Stimulated activated CD4-positive, alpha-beta T cell treated with anti-CD3 and anti-CD28 coated beads, Interleukin-1b, Interleukin-23, amount 100 ng/mL, for 1 hour (primary cell): ENCODE measurements at places on chromosomes 5 and 9.

GRCh38 chr9:6968271-6968670 is 210.5 kb downstream of the KDM4C start:
- DNase-seq = no peak

DNA sequence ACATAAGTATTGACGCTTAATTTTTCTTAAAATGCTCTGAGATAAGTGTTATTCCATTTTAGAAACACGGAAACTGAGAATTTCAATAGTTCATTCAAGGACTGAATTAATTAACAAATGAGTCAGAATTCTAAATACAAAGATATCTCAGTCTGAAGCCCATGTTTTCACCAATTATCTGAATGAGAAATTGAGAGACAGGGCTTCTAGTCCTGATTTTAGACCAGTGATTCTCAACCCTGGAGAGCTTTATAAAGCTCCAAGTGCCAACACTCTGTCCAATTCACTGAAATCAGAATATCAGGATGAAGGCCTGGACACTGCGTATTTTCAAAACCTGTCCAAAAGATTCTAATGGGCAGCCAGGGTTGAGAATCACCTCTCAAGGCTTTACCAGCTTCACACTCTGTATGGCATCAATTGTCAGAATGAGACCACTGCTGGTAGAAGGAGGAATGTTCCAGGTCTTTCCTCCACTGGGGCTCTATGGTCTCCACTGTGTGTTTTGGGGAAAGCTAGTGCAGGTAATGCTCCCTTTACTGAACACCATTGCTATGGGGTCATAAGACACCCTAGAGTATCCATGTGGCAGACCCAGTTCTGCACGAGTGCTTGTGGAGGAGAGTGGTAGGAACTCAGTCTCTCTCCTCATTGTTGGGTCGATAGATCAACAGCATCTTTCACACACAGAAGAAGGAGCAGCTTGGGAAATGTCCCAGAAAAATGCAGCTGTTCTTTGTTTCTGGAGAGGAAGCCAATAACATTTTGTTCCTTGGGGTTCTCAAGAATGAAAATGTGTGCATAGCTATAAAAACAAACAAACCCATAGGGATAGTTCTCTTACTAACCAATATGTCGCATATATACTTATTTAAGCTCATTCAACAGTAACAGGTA is 99.7 kb upstream of the OSMR start:
- DNase-seq = no peak

- no peak for DNase-seq
Measured at GRCh38 chr5:83964271-83964670, 243.6 kb upstream of the HAPLN1 start.

GRCh38 chr5:103224894-103225246 is 33.7 kb upstream of the MACIR start:
- no peak for DNase-seq

DNA sequence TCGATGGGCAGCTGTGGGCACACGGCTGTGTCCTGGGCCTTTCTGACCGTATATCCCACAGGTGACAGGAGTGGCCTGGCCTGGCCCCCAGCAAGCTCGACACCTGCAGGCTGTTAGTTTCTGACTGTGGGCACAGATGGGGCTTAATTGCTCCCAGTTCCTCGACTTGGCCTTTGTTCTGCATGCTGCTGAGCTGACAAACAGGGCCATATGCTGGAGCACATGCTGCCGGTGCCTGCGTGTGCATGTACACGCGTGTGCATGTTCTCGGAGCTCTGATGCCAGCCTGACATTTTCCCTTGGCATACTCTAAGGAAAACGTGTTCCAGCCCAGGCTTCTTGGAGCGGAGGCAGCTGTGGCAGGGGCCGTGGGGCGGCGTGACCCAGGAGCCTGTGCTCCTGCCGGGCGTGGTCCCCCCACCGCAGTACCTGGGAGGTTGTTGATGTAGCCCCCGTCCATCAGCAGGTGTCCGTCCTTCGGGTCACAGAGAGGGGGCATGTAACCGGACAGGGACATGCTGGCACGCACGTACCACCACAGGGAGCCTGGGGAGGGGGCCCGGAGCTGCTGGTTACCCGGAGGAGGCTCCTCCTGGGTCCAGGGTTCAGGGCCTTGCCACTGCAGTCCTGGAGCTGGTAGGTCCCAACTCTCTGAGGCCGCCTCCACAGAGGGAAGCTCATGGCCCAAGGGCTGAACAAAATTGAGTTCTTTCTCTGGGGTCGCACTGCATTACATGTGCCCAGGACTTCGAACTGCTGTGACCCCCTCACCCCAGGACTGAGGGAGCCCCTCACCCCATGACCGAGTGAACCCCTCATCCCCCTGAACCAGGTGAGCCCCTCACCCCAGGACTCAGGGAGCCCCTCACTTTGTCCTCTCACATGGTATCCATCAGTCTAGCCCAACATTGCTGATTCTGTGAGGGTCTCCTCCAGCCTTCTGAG is 4.1 kb upstream of the NSMF start:
- no peak for DNase-seq

- no peak for DNase-seq
Measured at GRCh38 chr9:110728058-110728457, 59.5 kb downstream of the MUSK start.

- no peak for DNase-seq
Measured at GRCh38 chr5:61277190-61277589, 54.9 kb upstream of the ZSWIM6 start.

GRCh38 chr9:34716711-34717110 is 6.8 kb upstream of the CCL21 start:
- no peak for DNase-seq

DNA sequence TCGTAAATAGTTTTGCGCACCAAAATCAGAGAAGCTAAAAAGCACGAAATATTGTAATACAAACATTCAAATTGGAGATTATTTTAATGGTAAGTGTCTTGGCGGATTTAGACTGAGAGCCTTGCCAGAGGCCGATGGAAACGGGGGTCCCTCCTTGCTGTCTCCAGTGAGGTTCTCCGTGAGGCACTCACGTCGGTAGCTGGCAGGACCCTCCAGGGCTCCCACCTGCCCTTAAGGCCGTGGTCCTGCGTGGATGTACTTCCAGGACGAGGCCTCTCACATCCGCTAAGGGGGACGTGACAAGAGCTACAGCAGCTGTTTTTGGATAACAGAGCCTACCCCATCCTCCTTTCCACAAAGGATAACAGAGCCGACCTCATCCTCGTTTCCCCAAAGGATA is 7.9 kb downstream of the NKD2 start:
- DNase-seq = no peak

- no peak for DNase-seq
Measured at GRCh38 chr9:136521537-136521936, 24.3 kb downstream of the NOTCH1 start.

GRCh38 chr9:137317718-137318511 is 15.8 kb upstream of the NRARP start:
- no peak for DNase-seq

GRCh38 chr5:145408048-145408341 is 427.1 kb downstream of the PRELID2 start:
- no peak for DNase-seq

DNA sequence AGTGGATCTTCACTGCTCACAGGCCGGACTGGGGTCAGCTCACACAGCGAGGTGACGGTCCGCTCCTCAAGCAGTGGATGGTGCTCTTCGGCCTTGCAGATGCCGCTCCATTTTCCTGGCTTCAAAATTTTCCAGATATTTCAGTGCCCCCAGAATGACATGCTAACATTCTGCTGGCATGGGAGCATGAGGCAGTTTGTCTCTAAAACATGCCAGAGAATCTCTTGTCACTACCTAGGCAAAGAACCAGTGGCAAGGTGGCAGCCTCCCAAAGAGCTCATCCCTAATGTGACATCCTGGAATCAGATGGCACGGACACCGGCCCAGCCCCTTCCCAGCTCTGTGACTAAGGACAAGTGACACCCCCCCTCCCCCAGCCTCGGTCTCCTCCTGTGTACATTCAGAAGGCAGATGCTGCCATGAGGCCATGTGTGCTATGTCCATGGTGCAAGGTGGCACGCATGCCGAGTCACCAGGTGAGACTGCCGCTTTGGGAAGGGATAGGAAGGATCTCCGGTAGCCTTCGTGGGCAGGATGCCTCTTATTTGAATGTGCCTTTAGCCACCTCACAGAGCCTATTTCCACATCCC is 2.7 kb downstream of the S1PR3 start:
- DNase-seq = no peak

- no peak for DNase-seq
Measured at GRCh38 chr5:68884883-68885282, 208.9 kb upstream of the SLC30A5 start.

DNA sequence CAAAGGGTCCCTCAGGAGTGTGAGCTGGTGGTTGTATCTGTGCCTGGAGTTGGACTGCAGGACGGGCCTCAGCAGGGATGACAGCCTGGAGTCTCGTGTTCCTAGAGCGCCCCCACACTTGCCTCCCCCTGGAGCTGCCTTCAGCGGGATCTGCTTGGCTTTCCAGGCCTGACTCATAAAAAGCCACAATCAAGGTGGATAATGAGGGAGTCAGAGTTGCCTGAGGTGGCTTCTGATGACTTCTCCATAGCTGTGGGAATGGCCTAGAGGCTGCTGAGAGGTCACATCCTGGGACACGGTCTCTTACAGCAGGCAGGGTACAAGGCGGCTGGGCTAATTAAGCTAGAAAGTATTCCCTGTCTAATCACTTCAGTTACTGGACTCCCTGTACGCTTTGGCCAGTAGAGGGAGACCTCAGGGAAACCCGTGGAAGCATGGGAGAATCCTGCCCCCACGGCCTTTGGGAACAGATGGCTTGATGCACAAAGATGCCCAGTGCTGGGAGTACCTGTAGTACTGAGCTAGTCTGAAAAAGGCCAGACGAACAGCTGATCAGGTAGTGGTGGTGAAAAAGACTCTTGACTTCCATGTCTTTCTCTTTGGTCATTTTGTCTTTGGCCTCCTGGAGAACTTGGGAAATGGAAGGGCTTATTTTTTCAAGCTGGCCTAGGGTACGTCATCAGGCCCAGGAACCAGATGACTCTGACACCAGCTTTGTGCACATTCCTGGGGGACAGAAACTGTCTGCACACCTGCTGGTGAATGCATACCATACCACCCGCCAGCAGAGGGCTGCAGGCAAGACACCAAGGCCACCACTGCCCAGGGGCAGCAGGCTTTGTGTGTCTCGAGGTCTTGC is 16.1 kb upstream of the FRRS1L start:
- no peak for DNase-seq

DNA sequence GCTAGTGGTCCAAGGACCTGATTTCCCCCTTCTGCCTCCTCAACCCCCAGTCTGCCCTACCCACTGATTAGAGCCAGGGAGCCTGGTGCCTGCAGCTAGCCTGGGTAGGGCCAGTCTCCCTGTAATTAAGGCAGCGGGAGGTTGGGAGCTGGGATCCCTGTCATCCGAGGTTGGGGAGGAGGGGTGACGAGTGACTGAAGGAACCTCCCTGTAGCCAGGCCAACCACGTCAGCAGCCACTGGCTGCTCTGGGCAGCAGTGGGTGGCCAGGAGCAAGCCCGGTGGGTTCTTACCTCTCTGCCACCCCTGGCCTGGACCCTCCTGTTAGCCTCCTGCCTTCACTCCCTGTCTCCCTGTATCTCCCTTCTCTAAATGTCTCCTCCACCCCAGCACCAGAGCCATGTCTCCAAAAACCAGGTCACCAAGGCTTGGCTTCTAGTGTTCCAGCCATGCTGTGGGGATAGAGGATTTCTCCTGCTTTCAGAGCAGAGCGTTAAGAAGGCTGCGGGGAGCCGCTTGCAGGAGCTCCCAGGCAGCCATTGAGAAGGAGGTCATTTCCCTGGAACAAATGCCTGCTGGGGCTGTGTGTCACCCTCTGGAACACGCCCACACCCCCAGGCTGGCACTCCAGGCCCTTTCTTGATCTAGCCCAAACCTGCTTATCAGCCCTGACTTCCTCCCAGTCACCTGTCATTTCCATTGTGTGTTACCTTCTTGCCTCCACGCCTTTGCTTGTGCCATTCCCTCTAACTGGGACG is 65.0 kb upstream of the GGTA1 start:
- DNase-seq = no peak

DNA sequence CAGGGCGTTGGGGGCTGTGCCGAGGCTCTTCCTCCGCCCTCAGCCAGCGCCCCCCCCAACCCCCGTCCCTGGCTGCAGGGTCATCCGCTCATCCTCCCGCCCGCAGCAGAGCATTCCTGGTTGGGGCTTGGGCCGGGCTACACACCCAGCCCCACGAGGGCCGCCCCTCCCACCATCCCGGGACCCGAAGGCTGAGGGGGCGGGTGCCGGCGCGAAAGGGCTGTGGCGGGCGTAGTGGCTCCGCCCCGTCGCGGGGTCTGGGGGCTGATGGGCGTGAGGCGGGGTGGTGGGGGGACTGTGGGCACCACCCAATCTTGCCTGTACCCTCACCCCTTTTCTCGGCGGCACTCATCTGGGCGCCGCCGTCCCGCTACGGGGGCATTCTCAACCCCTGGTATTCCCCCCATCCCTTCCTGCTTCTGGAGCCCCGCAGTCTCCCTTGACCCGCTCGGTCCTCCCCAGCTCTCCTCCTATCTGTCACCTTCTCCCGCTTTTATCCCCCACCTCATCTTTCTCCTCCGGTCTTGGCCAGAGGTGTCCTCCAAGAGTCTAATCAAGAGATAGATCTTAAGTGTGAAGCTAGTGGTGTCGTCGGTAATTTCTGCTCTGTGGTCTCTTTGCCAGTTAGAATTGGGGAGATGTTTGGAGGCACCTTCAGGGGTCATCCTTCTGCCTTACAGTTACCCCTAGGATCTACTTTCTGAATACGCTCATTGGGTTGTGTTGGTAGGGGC is 1.6 kb downstream of the FER start:
- no peak for DNase-seq

GRCh38 chr5:57181154-57181553 is 7.3 kb downstream of the GPBP1 start:
- DNase-seq = no peak

DNA sequence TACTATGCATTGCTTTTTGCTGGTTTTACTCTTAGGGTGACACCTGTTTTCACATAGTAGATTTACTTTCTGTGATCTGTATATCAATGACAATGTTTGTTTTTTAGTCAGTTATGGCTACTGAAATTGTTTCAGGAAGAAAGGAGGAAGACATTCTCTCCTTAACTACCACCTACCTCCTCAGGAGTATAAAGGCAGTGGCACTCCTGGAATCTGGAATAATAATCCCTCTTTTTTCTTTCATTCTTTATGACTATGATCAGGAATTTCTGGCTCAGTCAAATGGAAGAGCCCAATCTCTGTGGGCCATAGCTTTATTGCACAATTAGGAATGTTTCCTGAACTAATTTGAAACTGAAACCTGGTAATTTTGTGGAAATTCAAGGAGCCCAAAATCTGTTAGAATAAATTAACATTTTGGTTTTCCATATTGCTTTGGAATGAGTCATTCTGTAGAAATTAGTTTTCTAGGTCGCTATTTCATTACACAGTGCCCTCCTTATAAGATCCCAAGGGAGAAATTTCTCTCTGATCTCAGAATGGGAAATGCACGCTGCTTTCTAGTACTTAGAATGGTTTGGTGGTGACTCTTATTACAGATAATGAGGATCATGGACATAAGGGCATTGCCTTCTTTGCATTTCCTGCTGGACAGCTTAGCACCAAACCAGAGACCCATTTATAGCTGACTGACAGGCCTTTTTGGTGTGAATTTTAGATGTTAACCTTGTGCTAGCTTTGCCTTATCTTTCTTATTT is 95.3 kb upstream of the VLDLR start:
- no peak for DNase-seq

DNA sequence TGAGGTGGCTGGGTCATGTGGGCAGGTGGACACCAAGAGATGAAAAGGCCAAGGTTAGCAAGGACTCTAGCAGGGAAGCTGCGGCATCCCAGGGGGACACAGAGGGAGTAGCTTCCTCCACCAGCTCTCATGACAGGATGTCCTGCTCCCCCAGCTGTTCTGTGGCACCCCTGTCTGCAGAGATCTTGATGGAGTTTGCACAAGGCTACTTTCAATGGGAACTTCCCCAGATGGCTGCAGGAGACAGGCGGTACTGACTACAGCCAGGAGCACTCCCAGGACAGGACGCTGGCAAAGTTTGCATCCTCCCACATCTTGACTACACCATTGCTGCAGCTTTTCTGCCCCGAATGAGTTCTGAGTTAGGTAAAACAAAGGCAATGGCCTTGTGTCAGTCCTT is 312.8 kb downstream of the TLE4 start:
- no peak for DNase-seq
